C1 segment of cervical spinal cord (tissue), 14 donors: ENCODE measurements at places on chromosomes 3 and 15.
A peak's percentile ranks its signal among the peaks of the same experiment; 100 is the strongest.

DNA sequence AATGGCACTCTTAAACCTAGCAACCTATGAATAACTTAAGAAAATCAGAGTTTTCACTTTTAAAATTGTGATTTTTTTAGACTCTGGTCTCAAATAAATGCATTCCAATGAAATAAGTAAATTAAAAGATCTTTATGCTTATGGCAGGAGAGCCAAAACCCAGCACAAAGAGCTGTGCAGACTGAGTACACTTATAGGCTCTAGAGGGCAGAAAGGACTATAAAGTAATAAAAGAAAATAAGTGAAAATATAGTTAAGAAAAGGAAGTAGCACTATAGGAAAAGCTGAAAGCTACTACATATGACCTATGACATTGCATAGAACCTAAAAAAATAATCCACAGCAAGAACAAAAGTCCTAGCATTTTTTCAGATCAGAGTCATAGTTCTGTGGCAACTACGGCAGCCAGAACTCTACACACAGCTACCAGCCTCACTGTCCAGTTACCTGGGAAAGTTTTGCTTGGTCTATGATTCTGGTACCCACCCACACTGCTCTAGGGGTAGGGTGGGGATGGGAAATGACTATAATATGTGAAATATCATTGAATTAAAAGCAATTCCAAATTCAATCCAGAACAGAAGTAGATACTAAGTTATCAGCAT is 30.5 kb downstream of the CLASP2 start:
- DNase-seq, result no peak

DNA sequence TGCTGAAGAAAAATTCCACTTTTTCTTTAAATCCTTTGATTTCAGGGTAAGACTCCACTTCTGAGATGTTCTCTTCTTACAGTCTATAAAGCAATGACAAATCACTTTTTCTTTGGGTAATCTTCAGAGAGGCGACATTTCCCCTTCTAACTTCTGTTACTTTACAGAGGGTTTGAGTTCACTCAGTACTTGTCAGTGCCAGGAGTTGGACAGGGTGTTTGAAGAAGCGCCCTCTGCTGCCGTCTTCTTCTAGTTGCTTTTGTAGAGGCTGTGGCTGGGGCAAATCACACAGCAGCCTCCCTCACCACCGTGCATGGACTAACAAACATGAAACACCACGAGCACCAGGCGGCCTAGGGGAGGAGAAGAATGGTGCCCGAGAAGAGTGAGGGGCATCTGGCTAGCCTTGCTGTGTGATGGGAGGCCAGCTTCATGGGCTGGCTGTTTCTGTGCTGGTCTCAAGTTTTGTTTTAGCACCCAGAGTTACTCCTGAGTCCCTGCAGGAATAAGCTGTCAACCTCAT is at the start of gene CD80:
CD80 (minus strand) TSS at position 174 of the 523 bp plus-strand sequence. CDS start 1,886 bp downstream, outside the sequence.
- no peak for DNase-seq

GRCh38 chr15:80929689-80930088 is 59.9 kb downstream of the MESD start:
- DNase-seq, result no peak

DNA sequence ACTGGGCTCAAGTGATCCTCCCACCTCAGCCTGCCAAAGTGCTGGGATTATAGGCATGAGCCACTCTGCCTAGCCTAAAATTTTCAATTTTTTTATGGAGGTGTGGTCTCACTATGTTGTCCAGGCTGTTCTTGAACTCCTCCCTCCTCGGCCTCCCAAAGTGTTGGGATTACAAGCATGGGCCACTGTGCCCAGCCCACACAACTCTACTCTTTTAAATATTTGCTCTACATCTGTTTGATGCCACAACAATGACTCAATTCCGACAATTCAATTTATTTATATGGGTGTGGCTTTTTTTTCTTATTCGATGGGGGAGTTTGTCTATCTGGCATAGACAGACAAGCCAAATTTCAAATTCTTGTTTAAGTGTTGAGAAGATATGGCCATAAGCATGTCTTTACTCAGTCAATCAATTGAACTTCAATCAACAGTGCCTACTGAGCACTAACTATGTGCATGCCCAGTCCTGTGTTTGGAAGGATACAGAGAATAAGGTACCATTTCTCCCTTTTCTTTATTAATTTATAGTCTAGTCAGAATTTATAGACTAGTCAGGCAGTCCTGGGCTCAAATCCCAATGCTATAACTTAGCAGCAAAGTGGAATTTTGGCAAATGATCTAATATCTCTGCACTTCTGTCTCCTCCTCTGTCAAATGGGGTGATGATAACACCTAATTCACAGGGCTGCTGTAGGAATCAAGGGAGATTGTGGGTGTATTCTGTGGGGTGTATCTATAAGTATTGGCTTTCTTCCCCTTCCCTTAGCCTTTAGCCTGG is 54.6 kb upstream of the PIAS1 start:
- no peak for DNase-seq

DNA sequence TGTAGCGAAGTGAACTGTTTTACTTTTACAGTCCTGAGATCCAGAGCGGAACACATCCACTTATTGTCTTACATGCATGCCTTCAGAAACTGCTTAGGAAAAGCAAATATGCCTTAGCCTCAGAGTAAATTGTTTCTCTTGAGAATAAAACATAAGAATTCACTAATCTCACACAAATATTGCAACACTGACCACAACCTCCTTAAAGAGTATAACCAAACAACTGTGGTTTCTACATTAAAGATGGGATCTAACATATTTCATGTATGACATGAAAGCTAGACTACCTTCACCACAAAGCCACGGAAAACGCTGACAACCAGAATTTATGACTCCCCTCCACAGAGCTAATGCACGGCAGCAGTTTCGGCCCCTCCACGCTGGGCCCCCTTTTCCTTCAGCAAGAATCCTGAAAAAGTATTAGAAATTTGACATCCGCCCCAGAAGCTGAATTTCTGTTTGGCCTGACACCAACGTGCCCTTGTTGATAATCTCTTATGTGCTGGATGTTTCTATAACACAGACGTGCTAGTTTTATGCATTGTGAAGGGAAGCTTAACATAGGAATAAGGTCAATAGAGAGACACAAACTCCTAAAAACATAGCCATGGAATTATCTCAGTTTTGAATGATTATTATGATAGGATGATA is 84.6 kb downstream of the GREM1 start:
- DNase-seq, result no peak

GRCh38 chr3:159782724-159783421 is 205.8 kb upstream of the IL12A start:
- no peak for DNase-seq

DNA sequence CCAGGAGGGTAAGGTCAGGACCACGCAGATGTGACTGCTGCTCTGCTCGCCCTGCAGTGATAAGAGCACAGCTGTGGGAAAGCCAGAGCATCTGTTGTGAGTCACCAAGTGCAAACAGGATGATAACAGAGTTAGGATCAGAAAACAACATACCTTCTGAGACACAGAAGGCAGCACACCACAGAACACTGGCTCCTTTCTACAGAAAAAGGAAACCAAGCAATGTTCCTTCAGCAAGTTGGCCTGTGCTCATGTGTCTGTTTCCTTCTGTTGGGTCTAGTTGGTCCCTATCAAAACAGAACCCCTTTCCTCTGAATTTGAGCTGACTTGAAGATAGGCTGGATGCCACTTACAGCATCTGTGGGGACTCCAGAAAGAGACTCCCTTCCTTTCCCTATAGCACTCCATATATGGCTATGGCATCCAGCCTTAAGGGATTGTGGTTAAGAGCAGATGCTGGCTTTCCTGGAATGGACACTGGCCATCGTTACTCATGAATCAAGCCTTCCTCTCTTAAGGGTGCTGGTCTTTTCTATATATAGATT is 440.7 kb upstream of the THBS1 start:
- DNase-seq, result no peak

DNA sequence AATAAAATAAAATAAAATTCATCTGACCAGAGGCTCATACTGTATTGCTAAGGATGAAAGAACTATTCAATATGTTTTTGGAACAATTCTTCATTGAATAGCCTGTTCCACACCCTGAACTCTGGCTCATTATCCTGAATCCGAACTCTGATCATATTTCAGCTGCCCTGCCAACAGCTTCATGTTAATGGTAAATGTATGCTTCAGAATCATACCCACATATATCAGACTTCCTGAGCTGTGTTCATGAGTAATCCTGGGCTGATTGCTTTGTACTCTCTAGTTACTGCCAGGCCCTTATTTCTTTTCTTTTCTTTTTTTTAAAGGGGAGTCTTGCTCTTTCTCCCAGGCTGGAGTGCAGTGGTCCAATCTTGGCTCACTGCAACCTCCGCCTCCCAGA is 11.8 kb downstream of the INO80 start:
- no peak for DNase-seq

GRCh38 chr15:81336568-81336967 is 12.6 kb upstream of the STARD5 start:
- no peak for DNase-seq

DNA sequence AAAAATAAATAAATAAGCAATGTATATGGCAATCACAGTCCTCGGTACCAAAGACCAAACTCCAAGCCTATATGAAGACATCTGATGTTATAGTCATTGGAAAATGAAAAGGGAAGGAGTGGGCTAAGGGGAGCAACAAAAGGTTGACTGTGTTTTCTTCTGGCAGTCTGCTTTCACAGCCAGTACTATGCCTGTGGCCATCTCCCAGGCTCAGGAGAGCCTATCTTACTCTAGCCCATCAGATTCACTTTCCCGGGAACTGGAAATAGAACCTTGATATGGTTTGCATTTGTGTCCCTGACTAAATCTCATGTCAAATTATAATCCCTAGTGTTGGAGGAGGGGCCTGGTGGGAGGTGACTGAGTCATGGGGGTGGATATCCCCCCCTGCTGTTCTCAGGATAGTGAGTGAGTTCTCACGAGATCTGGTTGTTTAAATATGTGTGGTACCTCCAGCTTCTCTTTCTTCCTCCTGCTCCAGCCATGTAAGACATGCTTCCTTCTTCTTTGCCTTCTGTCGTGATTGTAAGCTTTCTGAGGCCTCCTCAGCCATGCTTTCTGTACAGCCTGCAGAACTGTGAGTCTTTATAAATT is 105.3 kb downstream of the PLCH1 start:
- no peak for DNase-seq

DNA sequence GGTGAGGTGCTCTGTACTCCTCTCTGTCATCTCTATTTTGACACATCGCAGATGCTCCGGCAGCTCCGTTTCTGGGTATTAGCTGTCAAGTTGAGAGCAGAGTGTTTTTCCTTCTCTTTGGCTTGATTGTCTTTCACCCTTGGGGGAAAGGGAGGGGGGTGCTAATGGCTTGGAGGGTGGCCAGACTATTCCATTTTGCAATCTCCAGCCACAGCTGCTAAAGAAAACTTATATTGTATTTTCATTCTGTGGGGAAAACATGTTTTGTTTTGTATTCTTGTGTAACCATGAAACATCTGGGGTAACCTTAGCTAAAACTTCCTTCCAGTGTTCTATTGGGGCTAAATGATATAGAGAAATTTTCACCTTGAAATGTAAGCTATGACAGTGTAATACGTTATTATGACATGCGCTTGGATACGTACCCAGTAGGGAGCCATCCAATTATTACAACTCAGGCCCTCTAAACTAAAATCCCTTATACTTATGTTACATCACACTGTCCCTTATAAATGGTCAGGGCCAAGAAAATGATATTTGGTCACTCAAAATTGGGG is 14.0 kb upstream of the LARP6 start:
- no peak for DNase-seq

- no peak for DNase-seq
Observed at GRCh38 chr3:15180042-15180611, 25.9 kb upstream of the CAPN7 start.

- DNase-seq, result no peak
Observed at GRCh38 chr3:41819236-41819635, 142.7 kb downstream of the ULK4 start.

- no peak for DNase-seq
Observed at GRCh38 chr3:140440446-140440845, 237.4 kb upstream of the TRIM42 start.

DNA sequence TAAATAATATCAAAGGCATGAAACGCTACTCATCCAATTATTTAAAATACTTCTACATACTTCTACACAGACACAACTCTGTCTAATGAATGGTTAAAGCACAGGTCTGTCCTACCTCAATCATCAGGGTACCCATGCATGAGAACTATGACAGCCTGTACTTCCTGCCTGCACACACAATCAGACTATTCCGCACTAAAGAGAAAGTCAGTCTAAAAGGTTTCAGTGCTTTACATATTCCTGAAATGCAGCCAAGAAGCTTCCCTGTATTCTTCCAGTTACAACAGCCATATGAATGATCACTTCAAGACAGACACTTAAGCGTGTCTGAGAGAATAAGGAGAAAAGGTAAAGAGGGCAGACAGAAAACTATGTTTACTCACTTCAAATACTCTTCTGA is 58.8 kb downstream of the TUBGCP4 start:
- no peak for DNase-seq

DNA sequence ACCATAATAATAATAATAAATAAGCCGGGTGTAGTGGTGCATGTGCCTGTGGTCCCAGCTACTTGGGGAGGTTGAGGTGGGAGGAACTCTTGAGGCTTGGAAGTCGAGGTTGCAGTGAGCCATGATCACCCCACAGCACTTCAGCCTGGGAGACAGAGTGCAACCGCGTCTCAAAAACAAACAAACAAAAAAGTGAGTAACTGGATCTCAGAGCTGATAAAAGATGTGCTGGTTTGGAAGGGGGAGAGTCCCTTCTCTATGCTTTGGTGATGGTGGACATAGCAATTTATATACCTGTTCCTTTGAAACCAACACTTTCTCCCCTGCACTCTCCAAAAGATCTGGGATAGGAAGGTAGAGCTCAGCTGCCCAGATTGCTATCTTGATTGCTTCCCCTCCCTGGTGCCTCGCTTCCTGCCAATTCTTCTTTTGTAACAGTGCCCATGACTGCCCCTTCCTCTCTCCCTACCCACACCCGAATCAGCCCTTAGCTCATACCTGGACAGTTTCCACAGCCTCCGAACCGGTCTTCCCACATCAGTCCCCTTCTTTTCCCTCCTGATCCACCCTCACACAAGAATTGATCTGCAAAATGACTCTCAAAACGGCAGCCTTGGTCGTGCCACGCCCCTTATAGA is 55.1 kb upstream of the UBE2E1 start:
- DNase-seq, result no peak

DNA sequence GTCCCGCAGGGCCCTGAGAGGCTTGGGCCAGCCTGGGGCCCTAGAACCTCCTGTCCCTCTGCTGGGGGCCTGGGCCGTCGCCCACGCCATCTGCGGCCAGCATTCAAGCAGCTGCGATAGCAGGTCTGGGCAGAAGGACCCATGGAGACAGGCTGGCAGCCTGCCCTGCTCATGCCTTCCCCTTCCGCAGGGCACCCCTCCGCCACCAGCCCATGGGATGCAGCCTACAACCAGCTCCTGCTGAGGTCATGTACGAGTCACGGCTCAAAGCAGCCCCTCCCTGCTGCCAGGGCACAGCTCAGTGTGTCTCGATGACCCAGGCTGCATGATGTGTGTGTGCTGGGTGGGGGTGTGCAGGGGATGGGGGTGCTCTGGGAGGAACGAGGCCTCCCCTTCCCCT is 27.8 kb downstream of the DUSP7 start:
- DNase-seq, result peak; percentile 70

GRCh38 chr3:113132571-113132996 is 78.8 kb upstream of the BOC start:
- no peak for DNase-seq
